ENCODE measurements at places on chromosomes 2 and 18. TPM values are rescaled to one million over a fixed set of nuclear protein-coding genes. Genes with fewer than 3 reads are reported as not detected.

DNA sequence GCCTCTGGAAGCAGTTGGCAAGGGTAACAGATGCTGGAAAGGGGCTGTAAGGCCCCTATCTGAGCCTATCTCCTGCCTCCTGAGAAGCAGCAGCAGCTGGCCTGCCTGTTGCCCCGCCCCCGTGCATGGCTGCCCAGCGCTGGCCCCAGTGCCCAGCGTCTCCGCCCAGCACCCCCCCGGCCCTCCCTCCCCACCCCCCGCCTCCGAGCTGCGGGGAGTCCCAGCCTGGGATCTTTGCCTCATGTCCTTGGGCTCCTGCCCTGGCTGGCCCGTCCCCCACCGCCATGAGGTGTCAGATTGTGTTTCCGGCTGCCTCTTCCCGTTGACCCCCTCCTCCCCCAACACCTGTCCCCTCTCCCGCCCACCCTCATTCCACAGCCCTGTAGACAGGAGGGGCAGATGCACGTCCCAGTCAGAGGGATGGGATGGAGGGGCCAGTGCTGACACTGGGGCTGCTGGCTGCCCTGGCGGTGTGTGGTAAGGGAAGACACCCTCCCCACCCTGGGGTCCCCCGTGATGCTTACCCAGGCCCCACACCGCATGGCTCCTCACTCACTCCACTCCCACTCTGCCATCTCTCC is at the start of gene CHRND:
Gene CHRND (plus strand): TSS at position 370 of the 581 bp plus-strand sequence. CDS start 56 bp downstream, at position 426.
- no peak within 1 kb of the TSS for H3K4me3 ChIP-seq
- peaks cover 6% of the 10 kb centered on the region for H3K27me3 ChIP-seq
- no peaks in the 10 kb centered on the region for H3K4me1 ChIP-seq

Gene TMEM214
- 75.4 TPM for total RNA-seq

- no peaks in the 10 kb centered on the region for H3K27me3 ChIP-seq
- peaks cover 2% of the 10 kb centered on the region for H3K36me3 ChIP-seq
- H3K27ac ChIP-seq, result no peak overlapping the region
- H3K4me3 ChIP-seq, result no peak overlapping the region
These were observed 4.2 kb upstream of the CNNM3 start for GRCh38 chr2:96811917-96812316.

DNA sequence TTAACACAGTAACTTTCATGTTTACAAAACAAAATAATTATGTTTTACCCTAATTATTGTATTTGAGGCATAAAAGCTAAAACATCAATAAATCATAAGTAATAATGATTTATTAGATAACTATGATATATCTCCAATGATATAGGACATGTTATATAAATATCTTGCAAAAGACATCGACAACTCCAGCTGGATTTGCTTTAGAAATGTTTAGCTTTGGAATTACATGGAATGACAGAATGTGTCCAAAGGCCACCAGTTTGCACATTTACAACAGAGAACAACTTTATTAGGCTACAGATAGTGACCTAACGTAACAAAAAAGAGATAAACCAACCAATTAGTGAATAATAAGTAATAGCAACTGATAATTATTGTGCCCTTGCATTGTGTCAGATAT is 475.7 kb downstream of the DCC start:
- DNase-seq, result no peak
- no peaks in the 10 kb centered on the region for H3K4me1 ChIP-seq
- no peak overlapping the region for H3K4me3 ChIP-seq
- H3K36me3 ChIP-seq, result no peaks in the 10 kb centered on the region
- H3K27me3 ChIP-seq, result no peaks in the 10 kb centered on the region

DNA sequence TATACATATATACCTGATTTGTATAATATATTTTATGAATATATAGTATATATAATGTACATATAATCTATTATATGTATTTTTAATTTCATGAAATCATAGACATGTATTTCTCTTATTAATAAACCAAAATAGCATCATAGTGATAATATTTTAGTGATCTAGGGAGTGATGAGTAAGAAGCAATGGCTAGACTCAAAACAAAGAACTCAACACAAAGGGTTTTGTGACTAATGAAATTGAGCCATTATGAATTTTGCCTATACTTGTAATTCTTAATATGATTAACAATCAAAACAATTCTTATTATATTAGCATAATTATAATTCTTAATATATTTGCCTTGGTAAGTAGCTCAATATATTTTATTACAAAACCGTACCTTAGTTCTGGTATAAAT is 1614.1 kb upstream of the TMEFF2 start:
- no peak overlapping the region for H3K27ac ChIP-seq
- DNase-seq, result no peak
- H3K4me3 ChIP-seq, result no peak overlapping the region
- no peaks in the 10 kb centered on the region for H3K4me1 ChIP-seq

DNA sequence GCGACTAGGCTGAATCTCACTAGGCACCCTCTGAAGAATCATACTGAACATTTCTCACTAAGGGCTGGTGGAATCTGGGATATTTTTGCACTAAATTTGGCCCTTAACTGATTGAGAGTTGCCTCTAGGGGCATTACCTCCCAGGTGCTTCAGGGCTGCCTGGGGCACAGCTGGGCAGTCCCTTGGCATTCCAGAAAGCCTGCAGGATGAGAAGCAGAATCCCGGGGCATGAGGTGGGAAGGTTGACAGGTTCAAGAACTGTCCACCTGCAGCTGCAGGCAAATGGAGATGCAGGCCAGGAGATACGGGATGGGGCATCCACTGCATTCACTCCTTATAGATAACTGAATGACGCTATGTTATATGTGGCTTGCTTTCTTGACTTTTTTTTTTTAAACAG is 7.4 kb downstream of the RESP18 start:
- no peaks in the 10 kb centered on the region for H3K36me3 ChIP-seq
- no peaks in the 10 kb centered on the region for H3K27me3 ChIP-seq
- H3K27ac ChIP-seq, result no peak overlapping the region
- DNase-seq, result no peak
- no peak overlapping the region for H3K4me3 ChIP-seq

- no peak for DNase-seq
- H3K27ac ChIP-seq, result no peak overlapping the region
- H3K4me3 ChIP-seq, result no peak overlapping the region
- peaks cover 2% of the 10 kb centered on the region for H3K36me3 ChIP-seq
- no peaks in the 10 kb centered on the region for H3K27me3 ChIP-seq
These were observed 15.5 kb downstream of the CUL3 start for GRCh38 chr2:224569654-224570053.

DNA sequence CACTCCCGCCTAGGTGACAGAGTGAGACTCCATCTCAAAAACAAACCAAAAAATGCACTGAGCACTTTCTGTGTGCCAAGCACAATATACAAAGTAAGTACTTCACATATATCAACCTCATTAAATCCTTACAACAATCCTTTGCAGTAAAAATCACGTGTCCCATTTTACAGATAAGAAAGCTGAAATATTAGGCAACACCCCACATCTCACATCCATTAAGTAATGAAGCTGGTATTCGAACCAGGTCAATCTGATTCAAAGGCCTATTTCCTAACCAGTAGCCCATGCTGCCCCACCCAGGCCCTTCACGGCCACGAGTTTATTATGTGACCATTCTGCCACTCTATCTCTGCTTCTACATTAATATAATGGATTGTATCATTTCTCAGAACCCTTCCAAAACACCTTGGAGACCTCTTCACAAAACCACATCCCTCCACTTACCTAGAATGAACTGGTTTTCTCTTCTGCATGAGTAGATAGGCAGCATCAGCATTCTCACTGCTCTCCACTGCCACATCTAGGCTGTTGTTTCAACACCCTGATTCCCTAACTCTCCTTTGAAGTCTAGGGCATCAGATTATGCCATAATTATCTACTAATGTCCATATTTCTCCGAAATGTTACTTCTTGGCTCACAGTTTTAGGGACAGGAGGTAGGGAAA is 3.1 kb upstream of the EXOC6B start:
- no peak for DNase-seq
- no peaks in the 10 kb centered on the region for H3K27me3 ChIP-seq
- H3K36me3 ChIP-seq, result no peaks in the 10 kb centered on the region
- no peak overlapping the region for H3K4me3 ChIP-seq
- peaks cover 15% of the 10 kb centered on the region for H3K4me1 ChIP-seq

- H3K4me3 ChIP-seq, result no peak overlapping the region
- no peaks in the 10 kb centered on the region for H3K4me1 ChIP-seq
- no peak for DNase-seq
- no peak overlapping the region for H3K27ac ChIP-seq
- no peaks in the 10 kb centered on the region for H3K36me3 ChIP-seq
- no peaks in the 10 kb centered on the region for H3K27me3 ChIP-seq
These were observed 251.7 kb upstream of the HNRNPA3 start for GRCh38 chr2:176960736-176961520.

DNA sequence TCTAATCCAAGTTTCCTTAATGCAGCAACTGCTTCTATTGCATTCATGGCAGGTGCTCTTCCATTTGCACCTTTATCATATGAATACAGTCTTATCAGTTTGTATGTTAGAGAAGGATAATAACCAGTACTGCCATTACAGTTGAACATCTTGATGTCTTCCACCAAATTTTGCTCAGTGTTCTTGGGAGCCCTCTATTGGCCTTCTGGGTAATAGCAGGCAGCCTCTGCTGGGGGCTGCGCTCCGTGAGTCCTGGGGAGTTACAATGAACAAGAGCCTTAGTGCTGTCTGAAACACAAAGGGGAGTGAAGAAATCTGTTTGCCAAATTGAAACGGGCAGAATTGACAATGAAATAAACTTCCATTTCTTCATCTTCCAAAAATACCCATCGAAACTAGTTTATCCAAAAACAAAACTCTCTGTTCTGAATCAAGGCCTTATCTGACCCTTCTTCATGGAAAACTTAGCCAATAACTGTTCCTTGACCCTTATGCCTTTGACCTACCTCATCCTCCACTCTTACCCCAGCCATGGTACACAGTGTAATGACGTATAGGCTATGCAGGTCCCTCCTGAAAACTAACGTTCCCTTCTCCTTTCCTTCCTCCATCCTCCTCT is 79.9 kb downstream of the ALK start:
- no peak overlapping the region for H3K27ac ChIP-seq
- no peaks in the 10 kb centered on the region for H3K27me3 ChIP-seq
- no peaks in the 10 kb centered on the region for H3K36me3 ChIP-seq

GRCh38 chr18:70188113-70188512 is 17.4 kb downstream of the RTTN start:
- DNase-seq, result no peak
- no peak overlapping the region for H3K4me3 ChIP-seq
- no peaks in the 10 kb centered on the region for H3K27me3 ChIP-seq

- H3K27me3 ChIP-seq, result no peaks in the 10 kb centered on the region
- peaks cover 58% of the 10 kb centered on the region for H3K4me1 ChIP-seq
- no peak overlapping the region for H3K4me3 ChIP-seq
- peak; percentile 50 for DNase-seq
These were observed 192.5 kb downstream of the TPGS2 start for GRCh38 chr18:36636237-36636817.

DNA sequence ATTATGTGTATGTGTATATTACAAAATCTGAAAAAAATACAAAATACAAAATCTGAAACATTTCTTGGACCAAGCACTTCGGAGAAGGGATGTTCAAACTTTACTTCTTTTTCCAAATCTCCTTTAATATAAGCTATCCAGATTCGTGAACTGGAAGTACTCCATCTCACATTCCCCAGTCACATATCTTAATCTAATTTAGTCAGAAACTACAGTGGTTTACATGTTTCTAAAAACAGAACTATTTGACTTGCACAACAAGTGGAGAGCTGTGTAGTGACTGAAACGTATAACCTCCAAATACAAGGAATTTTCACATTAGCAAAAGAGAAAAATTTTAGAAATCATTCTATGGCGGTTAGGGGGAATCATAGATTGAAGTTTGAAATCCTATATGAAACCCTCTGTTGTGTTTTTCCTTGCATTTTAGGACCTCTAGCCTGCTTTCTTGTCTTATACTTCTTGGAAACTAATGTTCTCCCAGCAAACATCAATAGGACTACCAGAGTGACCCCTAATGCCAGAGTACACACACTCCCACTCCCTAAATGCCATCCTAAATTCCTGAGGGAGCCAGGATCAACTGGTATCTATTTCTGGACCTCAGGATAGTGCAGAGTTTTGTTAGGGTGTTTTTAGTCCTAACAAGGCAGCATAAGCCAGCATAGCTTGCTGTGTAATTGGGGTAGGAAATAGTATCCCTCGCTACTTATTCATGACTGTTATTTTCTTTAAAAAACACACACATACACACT is 30.2 kb upstream of the ROCK1 start:
- no peaks in the 10 kb centered on the region for H3K36me3 ChIP-seq
- no peak overlapping the region for H3K27ac ChIP-seq
- no peak overlapping the region for H3K4me3 ChIP-seq
- no peaks in the 10 kb centered on the region for H3K27me3 ChIP-seq

GRCh38 chr2:11532416-11533055 is 1.3 kb upstream of the GREB1 start:
- no peak for DNase-seq
- H3K4me3 ChIP-seq, result no peak overlapping the region
- no peak overlapping the region for H3K27ac ChIP-seq
- no peaks in the 10 kb centered on the region for H3K36me3 ChIP-seq
- H3K4me1 ChIP-seq, result peaks cover 5% of the 10 kb centered on the region
- no peaks in the 10 kb centered on the region for H3K27me3 ChIP-seq

GRCh38 chr18:62455222-62455621 is 67.6 kb upstream of the ZCCHC2 start:
- DNase-seq, result no peak
- no peak overlapping the region for H3K4me3 ChIP-seq
- no peaks in the 10 kb centered on the region for H3K4me1 ChIP-seq

- no peak for DNase-seq
- peaks cover 2% of the 10 kb centered on the region for H3K36me3 ChIP-seq
- H3K27ac ChIP-seq, result no peak overlapping the region
- H3K27me3 ChIP-seq, result no peaks in the 10 kb centered on the region
- H3K4me1 ChIP-seq, result no peaks in the 10 kb centered on the region
- no peak overlapping the region for H3K4me3 ChIP-seq
These were observed 18.4 kb downstream of the STK25 start for GRCh38 chr2:241489733-241490680.

Gene EVA1A
- 1.0 TPM for total RNA-seq

DNA sequence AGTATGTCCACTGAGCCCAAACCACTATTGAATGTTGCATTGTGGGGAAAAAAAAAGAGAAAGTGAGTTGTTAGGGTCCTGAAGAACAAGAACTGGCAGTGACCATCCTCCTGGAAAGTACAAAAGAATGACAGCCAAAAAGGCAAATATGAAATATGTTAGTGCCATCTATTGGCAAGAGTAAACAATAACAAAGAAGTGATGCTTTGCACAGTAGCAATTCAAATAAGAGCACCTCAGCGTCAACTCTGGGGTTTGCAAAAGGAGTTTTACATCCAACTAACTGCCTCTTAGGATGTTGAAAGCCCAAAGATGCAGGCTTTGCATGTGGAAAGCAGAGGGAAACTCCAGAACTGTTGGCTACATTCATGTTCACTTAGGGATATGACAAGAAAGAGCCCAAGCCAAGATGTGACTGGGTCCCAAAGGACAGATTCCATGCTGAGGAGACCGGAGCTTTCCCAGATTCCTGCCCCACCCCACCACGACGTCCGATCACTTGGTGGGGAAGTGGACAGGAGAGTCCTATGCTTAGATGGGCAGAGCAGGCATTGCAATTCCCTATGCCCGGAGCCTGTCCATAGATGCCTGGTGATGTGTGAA is 15.6 kb downstream of the TRABD2A start:
- no peaks in the 10 kb centered on the region for H3K36me3 ChIP-seq
- no peaks in the 10 kb centered on the region for H3K27me3 ChIP-seq
- no peak overlapping the region for H3K4me3 ChIP-seq
- H3K4me1 ChIP-seq, result no peaks in the 10 kb centered on the region
- DNase-seq, result no peak

Gene PPIG
- 53.5 TPM for total RNA-seq

- no peak for DNase-seq
- no peaks in the 10 kb centered on the region for H3K27me3 ChIP-seq
- no peak overlapping the region for H3K4me3 ChIP-seq
- no peaks in the 10 kb centered on the region for H3K4me1 ChIP-seq
- no peaks in the 10 kb centered on the region for H3K36me3 ChIP-seq
These were observed 47.5 kb upstream of the RIOK3 start for GRCh38 chr18:23405636-23406035.
